ENCODE measurements at places on chromosomes 6 and 20.

- DNase-seq: no peak
Observed at GRCh38 chr6:99637629-99638028, 31.0 kb downstream of the PRDM13 start.

DNA sequence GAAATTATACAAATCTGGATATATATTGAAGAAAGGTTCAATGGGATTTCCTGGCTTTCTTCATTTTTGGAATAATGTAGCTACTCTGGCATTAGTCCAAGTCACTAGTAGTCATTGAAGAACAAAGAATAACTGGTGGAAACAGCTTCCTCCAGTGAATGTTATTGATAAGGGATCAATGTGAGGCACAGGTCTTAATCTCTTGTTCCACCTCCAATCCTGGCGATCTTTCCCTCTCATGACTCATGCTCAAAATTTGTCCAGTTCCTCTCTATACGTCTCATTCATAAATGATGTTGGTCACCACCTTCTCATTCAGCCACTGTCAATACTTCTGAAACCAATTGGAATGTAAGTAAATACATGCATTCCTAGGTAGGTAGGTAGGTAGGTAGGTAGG lies 185.0 kb upstream of the BMP2 start:
- DNase-seq: no peak

- no peak for DNase-seq
Observed at GRCh38 chr6:99521633-99522151, 6.5 kb upstream of the USP45 start.

DNA sequence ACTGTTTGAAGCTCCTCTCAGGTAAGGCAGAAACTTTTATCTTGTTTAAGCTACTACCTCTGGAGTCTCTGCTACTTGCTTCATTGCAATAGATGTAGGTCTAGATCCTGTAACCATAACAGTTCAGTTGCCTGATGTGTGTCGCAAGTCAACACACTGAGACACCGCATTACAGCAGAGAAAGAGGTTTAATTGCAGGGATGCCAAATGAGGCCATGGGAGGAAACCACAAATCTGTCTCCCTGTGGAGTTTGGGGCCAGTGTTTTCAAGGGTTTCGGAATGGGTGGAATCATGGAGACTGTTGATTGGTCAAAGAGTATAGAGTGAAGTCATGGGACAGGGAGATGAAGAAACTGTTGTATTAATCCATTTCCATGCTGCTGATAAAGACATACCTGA lies 57.1 kb upstream of the RBM24 start:
- DNase-seq: no peak

DNA sequence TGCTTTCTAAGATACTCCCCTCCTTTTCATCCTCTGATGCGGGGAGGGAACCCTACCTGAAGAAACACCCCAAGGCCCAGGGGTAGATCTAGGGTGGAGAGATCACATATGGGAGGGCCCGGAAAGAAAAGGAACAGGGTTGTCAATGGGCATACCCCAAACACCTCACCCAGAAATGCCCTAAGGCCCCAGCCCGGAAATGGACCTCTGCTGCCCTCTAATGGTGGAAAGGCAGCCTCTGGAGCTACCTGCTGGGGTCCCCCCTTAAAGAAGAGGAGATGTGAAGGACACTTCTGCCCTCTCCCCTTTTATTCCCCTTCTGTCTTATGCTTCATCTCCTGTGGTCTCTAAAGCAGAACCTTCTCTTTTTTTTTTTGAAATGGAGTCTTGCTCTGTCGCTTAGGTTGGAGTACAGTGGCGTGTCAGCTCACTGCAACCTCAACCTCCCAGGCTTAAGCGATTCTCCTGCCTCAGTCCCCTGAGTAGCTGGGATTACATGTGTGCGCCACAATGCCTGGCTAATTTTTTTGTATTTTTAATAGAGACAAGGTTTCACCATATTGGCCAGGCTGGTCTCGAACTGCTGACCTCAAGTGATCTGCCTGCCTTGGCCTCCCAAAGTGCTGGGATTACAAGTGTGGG lies 458 bp upstream of the ARMC12 start:
- peak; percentile 84 for DNase-seq

GRCh38 chr6:133590814-133591213 lies 298.1 kb upstream of the TCF21 start:
- no peak for DNase-seq

GRCh38 chr6:79073888-79074287 lies 4.2 kb downstream of the PHIP start:
- DNase-seq: no peak

GRCh38 chr20:24587384-24588046 lies 118.1 kb downstream of the SYNDIG1 start:
- no peak for DNase-seq

GRCh38 chr20:17097603-17098002 lies 129.2 kb upstream of the PCSK2 start:
- no peak for DNase-seq

- no peak for DNase-seq
Observed at GRCh38 chr6:106790935-106791334, 161.6 kb downstream of the QRSL1 start.

- DNase-seq: no peak
Observed at GRCh38 chr6:169424149-169424804, 170.6 kb upstream of the THBS2 start.

DNA sequence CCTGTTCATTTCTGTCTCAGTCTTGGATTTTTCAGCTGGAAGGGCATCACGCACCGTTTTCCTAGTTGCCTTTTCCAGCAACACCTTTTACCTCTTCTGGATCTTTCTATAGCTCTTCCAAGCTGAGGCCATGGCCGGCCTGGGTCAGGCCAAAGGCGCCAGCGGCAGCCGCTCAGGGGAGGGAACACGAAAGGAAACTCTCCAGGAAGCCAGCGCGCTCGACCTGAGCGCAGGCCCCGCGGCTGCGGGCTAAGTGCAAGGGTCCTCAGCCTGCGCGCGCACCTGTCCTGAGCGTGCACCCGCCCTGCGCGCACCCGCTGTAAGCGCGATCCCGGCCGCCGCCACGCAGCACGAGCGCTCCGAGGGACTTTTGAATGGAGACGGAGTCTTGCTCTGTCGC lies 43.8 kb upstream of the TMEM181 start:
- DNase-seq: no peak

DNA sequence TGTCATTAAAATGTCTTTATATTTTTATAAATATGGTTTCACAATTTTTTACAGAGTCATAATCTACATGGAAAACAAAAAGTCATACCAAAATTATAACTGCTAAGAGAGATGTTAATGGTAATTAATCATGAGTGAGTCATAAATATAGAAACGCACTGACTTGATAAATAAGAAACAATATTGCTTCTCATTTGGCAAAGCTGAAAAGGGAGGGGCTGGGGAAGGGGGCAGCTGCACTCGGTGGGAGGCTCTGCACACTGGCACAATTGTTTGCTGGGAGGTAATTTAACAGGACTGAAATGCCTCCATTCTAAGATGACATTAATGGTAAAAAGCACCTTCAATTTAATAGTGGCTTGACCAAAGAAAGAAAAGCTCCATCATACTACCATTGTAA lies 133.3 kb upstream of the AGPAT4 start:
- DNase-seq: no peak

GRCh38 chr6:47256361-47256760 lies 53.3 kb downstream of the TNFRSF21 start:
- no peak for DNase-seq

- no peak for DNase-seq
Observed at GRCh38 chr6:111411046-111411445, 72.0 kb downstream of the REV3L start.

DNA sequence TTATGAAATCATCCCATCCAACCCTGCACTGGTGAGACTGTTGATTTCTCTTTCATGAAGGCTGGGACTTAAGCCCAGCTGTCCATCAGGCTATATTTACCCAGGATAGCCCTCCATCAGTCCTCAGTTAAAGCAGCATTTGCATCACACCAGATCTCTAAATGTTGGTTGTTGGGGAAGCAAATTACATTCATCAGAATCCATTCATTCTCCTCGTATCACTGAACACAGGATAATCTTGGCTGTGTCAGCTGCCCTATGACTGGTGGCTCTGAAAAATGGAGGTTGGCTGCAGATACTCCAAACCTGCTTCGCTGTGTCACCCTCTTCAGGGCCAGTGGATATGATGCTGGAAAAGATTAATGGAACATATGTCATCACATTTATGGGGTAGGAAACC lies 718.3 kb downstream of the KIF16B start:
- no peak for DNase-seq

- no peak for DNase-seq
Observed at GRCh38 chr20:50226093-50226974, 35.7 kb downstream of the CEBPB start.

DNA sequence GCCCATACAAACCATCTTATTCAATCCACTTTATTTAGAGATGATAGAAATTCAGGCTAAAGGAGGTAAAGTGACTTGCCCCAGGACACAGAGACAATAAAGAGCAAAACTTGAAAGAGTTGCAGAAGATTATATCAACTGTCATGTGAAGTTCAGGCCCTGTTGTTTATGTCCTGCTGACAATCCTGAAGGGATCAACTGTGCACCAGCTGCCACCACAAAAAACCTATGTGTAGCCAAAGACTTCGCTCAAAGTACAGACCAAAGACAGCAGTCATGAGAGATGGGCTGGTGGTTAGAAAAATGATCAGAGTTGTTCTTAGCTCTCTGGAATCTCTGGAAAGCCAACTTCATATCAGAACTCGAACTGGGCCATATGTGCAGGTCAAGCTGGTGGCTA lies 16.0 kb upstream of the CITED2 start:
- no peak for DNase-seq

GRCh38 chr6:56984361-56984760 lies 29.5 kb downstream of the BEND6 start:
- no peak for DNase-seq

- DNase-seq: no peak
Observed at GRCh38 chr6:169051371-169051770, 202.3 kb downstream of the THBS2 start.

DNA sequence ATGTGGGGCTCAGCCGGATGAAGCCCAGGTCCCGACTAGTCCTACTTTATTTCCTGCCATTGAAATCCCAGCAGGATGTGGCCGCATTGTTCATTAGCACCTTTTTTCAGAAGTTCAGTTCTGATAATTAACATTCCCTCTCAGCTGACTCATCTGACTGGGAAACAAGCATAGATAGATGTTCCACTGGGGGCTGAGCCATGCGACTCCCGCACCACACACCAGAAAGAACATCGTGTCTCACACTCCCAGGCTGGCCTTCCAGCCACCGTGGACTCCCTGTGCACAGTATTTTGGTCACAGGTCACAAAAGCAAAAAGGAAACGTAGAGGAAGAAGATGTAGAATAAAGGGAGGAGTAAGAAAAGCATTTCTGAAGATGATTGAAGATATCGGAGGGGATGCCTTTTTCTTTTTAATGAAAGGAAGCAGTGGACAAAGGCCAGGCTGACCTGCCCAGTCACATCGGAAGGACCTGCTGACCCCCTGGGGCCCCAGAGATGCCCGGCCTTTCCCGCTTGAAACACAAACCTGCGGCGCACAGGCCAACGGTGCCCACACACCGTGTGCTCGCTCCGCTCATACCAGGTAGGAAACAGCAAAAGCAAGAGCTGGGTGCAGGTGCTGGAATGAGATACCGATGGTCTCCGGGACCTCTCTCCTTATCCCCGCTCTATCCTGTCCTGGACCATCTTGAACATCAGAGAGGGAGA lies 11.8 kb downstream of the RPS6KA2 start:
- no peak for DNase-seq

DNA sequence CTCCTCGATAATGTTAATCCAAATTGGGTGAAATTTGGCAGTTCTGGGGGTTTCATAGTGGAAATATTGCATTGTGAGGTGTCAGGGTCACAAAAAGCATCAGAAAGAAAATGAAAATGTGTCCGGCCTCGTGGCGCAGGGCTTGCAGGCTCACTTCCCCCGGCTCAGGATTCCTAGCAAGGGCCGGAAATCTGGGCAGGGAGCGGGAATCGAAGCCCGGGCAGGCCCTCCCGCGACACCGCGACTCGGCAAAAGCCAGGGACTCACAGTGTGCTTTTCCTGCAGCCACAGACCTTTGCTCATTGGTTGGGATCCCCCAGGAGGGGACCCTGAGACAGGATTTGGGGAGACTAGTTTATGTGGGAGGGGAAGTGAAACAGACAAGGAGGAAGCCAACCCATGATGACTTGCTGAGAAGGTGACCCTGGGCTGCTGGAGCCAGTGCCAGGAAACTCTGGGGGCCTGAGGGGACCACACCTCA lies 847 bp upstream of the CD93 start:
- DNase-seq: no peak

GRCh38 chr6:47836046-47836445 lies 54.2 kb downstream of the OPN5 start:
- no peak for DNase-seq

DNA sequence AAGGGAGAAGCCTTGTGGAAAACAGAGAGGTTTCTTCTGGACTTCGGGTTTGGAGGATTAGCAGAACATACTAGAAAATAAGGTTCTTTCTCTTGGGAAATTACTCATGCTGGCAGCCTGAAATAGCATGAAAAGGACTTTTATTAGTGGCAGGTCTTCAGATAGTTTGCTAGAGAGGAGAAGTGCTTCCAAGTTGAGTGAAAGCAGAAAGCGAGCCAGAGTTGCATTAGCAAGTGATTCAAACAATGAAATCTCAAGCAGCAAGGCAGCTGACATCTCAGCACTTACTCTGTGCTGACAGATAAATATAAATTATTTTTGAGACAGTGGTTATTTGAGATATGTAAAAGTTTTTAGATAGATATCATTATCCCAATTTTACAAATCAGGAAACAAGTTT lies 91.9 kb downstream of the PLCB4 start:
- no peak for DNase-seq

DNA sequence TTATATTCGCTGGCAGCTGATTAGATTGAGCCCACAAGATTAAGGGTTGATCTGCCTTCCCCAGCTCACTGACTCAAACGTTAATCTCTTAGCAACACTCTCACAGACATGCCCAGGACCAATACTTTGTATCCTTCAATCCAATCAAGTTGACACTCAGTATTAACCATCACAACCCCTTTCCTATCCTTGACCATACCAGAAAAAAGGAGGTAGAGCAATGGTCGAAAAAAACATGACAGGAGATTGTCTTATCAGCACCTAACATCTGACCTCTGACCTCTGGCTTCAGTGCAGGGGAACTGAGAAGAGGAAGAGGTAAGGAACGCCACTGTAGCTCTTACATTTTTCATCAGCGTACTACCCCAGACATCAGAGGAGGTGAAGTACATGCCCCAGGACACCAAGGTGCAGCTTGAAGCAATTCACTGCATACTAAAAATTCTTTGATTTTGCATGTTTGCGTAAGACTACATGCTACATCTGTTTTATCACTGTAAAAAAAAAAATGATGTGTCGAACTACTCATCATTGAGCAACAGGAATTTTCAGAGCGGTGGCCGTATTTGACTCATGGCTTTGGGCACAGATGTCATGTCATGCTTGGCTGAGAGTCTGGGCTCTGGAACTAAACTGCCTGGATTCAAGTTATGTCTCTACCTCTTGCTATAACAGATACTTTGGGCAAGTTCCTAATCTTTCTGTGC lies 188.0 kb upstream of the TAB2 start:
- DNase-seq: no peak
